Stimulated activated CD4-positive, alpha-beta T cell treated with anti-CD3 and anti-CD28 coated beads, TNF-alpha, amount 100 ng/mL, for 4 hours (primary cell): ENCODE measurements at places on chromosomes 5 and 9.

DNA sequence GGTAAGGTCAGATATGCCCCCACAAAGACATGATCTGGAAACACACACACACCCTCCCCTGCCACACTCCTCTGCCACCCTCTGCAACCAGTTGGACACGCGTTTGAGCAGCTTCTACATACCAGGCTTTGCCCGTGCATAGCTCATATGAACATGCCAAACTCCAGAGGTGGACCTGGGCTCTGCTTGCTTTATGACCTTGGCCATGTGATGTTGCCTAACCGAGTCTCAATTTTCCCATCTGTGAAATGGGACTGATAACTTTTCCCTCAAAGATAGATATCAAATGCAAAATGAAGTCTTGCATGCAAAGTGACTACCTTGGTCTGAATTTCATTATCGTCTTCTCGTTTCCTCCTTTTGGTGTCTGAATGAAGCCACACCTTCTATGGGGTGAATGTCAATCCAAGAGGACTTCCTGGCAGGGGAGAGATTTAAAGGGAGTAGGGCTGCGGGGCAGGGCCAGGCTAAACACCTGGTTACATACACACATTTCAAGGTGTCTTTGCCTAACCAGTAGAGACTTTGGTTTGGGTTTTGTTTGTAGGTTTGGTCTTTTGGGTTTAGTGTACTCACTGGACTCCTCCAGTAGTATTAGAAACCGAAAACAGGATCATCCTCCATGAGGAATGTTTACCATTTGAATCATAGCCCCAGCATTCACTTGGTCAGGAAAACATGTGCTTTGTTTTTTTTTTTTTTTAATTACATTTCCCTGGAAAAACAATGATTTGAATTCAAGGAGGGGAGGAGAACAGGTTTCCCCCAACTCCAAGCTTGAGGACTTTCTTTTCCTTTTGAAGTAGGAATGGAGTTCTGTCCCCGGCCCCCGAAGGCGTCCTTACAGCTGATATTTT is 63.2 kb downstream of the COL27A1 start:
- DNase-seq = no peak

GRCh38 chr9:79731171-79731890 is 159.6 kb downstream of the TLE4 start:
- DNase-seq = no peak

DNA sequence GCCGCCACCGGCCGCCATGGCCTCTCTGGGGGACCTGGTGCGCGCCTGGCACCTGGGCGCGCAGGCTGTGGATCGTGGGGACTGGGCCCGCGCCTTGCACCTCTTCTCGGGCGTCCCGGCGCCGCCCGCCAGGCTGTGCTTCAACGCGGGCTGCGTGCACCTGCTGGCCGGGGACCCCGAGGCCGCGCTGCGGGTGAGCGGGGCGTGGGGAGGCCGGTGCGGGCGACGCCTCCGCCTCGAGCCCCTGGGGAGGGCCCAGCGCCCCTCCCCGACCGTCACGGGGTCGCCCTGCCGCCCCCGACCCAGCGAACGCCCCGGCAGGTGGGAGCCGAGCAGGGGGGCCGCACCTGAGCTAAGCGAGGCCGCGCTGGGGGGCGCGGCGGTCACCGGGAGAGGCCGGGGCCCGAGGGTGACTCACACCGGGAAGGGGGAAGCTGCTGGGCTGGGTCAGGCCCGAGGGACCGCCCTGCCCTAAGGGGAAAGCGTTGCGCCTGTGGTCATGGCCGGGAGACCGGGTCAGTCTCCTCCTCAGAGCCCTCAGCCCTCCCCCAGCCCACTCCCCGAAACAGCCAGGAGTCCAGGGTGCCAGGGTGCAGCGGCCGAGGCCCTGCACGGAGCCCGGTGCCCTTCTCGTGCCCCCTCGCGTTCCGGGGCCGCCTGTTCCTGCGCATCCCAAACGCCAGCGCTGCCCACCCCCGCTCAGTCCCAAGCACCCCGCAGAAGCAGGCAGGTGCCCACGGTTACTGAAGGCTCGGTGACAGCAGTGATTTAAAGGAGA is 510 bp downstream of the NOXA1 start:
- no peak for DNase-seq

- DNase-seq = no peak
Measured at GRCh38 chr5:116153687-116154174, 68.9 kb downstream of the COMMD10 start.

DNA sequence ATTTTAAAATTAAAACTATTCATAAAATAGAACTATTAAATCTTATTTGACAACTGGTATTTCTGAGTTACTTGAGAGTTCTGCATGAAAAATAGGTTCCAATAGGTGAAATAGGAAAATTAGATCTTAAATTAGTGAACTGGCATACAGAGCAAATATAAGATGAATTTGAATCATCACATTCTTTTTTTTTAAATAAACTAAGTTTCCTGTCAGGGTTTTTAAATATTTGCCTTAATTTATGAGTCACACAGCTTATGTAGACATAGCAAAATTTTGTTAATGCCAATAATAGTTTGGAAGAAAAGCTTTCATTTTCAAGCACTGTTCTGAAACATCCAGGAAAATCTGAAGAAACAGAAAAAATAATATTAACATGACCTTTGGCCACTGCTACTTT is 311.7 kb upstream of the HAPLN1 start:
- no peak for DNase-seq

GRCh38 chr5:134845335-134845851 is 375 bp upstream of the C5orf24 start:
- no peak for DNase-seq

DNA sequence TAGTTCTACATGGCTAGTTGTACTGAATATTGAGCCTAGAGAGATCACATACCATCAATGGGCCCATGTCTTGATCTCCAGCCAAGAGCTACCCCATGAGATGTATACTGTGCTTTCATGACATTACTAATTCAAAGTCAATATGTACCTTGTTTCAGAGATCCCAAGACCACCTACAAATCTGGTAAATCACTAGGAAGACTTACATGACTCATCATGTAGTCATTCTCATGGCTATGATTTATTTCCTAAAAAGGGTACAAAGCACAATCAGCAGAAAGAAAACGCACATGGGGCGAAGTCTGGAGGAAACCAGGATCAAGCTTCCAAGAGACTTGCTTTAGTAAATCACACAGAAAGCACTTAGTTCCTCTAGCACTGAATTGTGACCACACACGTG is 103.0 kb downstream of the PCSK5 start:
- DNase-seq = no peak

- DNase-seq = no peak
Measured at GRCh38 chr9:27467486-27467885, 56.6 kb upstream of the IFNK start.

DNA sequence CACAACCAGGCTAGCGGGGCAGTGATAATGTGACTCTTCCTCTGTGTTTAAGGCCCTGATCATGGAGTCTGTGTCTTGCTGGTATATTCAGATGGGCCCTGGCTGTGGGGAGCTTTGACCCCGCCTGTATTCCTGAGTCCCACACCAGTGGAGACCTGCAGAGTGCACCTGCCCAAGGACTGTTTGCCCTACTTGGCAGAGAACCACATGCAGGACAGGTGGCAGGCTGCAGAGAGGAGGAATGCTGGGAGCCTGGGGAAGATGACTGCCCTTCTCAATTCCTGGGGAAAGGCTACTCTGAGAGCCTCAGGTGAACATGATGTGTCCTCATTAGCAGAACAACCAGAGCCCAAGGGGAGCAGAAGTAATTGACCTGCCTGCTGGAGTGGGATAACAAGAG is 36.2 kb downstream of the IARS1 start:
- no peak for DNase-seq

- no peak for DNase-seq
Measured at GRCh38 chr5:97363577-97363976, 180.5 kb upstream of the RIOK2 start.

- no peak for DNase-seq
Measured at GRCh38 chr9:89625721-89626687, 21.2 kb downstream of the GADD45G start.

DNA sequence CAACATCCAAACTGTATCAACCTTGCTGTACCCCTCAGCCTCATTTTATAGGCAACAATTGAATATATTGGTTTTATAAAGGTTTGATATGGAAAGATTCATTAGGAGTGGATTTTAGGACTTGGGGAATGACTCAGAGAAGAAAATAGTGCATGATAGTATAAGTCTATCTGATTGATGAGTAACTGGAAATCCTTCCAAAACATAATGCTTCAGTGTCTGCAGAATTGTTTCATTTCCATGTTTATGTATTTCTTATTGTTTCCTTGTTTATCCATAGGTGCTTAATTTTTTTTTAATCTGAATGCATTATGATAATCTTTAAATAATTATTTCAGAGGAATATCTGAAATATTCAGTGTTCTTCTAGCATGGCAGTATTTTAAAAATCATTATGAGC is 12.6 kb downstream of the JAK2 start:
- no peak for DNase-seq

DNA sequence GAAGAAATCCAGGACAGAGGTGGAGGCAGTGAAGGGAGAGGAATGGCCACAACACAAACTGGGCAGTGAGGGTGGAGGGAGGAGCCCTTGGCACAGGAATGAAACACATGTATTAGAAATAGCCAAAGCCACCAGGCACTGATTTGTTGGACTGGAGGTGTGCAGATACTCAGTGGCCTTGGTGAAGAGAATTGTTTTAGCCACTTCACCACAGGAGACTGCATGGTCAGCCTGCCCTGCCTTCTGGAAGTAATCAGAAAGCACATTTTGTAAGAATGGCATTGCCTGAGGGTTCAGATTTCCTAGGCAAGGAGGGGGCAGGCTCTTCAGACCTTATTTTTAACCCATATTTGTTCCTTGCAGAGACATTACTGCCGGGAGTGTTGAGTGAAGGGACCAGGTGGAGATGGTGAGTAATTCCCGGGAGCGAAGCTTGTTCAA is 2.2 kb downstream of the SGCD start:
- no peak for DNase-seq

GRCh38 chr9:91195372-91196012 is 166.2 kb downstream of the AUH start:
- no peak for DNase-seq

DNA sequence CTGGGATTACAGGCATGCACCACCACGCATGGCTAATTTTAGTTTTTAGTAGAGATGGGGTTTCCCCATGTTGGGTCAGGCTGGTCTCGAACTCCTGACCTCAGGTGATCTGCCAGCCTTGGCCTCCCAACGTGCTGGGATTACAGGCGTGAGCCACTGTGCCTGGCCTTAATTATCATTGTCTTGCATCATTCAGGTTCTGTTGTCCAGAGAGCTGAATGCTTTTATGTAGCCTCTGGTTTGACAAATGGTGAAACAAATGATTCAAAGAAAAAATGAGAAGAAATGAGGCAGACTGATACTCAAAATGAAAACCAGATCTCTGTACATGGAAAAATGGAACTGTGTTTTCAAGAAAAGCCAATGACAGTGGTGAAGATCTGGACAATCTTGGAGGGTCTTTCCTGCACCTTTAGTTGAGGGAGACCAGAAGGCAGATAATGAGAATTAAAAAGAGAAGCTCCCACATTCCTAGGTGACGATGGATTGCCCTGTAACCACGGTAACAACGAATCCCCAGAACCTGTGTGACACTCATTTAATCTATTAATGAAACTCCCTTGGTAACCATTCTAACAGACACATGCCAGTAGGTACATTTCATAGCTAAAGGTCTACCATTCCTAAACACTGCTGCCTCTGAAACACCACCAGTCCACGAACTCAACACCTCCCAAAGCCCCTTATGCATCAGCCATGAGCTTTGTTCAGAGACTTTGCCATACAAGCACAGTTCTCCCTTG is 1.6 kb downstream of the TEX48 start:
- no peak for DNase-seq

DNA sequence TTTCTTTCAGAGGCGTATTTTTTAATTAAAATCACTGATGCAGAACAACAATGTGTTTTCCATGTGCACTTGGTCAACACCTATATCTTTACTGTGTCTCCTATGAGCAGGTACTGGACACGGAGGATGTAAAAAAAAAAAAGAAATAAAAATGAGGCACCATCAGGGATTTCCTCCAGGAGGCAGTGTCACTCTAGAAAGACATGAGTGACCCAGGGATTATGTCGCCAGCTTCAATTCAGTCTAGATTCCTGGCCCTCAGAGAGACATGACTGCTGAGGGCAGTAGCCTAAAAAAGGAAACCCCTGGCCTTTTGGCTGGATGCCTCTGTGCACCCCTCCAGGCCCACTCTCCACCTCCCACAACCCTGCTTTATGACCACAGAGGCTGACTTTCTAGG is 18.3 kb upstream of the IL33 start:
- DNase-seq = no peak

GRCh38 chr5:163624431-163624830 is 119.0 kb downstream of the MAT2B start:
- no peak for DNase-seq

- DNase-seq = peak; percentile 34
Measured at GRCh38 chr9:32968101-32969011, 33.1 kb downstream of the APTX start.

- DNase-seq = no peak
Measured at GRCh38 chr9:112836394-112836793, 54.3 kb downstream of the SLC46A2 start.

DNA sequence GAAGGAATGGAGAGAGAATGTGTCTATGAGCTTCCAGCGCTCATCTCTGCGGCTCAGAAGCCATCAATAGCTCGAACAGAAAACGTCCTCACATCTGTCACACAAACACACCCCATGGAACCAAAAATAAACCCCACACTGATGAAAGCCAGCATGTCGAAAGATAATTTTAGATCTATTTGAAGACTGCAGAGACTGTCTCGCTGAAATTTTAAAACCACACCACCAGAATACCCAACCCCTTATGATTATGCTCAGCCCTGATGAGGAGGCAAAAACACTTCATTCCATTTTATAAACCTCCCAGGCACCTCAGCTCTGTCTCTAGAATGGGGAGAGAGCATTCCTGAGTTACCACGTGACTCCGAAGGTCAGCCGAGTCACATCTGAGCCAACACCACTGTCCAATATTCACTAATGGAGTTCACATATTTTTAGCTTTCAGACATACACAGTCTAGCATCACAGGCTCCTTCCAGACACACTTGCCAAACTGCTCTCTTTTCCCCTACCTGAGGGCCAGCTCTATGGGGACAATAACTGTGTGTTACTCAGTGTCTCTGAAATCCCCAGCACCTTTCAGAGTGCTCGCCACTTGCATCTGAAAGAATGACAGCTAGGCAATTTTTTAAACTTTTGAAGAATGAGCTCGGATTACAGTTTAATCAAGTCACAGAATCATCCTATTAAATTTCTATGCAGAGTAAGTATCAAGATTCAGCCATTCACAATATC is 63.2 kb downstream of the SERINC5 start:
- no peak for DNase-seq

DNA sequence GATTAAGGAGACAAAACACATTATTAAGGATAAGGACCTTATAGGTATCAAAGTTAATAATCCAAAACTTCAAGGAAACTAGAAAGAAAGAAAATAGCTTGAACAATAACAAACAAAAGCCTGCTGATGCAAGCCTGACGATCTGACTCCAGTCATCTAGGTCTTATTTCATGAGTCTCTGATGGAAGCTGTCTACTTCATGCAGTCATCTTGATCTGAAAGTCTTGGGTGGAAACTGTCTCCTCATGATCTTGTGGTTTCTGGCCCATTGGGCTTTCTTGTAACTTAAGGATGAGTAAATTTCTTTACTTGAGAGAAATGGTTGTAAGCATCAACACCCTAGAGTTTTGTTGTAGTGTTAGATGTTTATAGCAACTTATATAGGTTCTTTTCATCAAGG is 20.6 kb upstream of the PSIP1 start:
- DNase-seq = no peak

- no peak for DNase-seq
Measured at GRCh38 chr5:75281716-75282465, 45.2 kb upstream of the ANKRD31 start.

- no peak for DNase-seq
Measured at GRCh38 chr5:20102293-20102692, 114.3 kb upstream of the CDH18 start.
